ENCODE measurements at places on chromosomes 3 and 15. TPM values are rescaled to one million over a fixed set of nuclear protein-coding genes. Genes with fewer than 3 reads are reported as not detected.

GP5 gene
- total RNA-seq = 0.17 TPM

- DNase-seq = no peak
Measured at GRCh38 chr15:55993804-55994560, 570 bp upstream of the NEDD4 start.

GALNT15 gene
- total RNA-seq = 320 TPM

DNA sequence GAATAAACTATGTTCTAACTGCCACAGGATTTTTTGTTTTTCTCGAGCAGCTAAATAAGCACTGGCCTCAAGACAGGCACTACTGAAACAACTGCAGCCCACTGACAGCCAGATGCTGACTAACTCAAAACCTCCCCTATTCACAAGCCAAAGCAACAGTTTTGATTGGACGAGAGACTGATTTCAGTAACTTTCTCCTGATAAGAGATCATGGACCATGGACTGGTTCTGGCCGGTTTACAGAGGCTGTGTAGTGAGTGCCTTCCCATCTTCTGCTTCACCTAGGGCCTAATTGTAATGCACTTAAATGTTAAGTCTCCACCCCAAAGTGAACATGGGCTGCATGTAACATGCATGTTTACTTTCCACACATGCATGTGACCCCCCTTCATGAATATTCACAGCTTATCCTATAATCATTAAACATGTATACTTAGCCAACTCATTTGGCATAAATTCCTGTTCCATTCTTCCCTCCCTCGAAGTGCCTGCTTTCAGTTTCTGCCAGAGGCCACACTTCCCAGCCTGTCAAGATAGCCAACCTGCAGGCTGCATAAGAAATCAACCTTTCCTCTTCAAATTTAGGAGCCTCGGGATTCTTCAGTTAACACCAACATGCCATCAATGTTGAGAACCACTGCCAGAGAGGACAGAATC is 108.2 kb downstream of the ULK4 start:
- no peak for DNase-seq

BHLHE40 gene
- 13.3 TPM for total RNA-seq

GRCh38 chr3:139020036-139020867 is 474 bp downstream of the PRR23B start:
- no peak for DNase-seq

GRCh38 chr3:154089421-154090420 is 31.5 kb upstream of the ARHGEF26 start:
- no peak for DNase-seq

DNA sequence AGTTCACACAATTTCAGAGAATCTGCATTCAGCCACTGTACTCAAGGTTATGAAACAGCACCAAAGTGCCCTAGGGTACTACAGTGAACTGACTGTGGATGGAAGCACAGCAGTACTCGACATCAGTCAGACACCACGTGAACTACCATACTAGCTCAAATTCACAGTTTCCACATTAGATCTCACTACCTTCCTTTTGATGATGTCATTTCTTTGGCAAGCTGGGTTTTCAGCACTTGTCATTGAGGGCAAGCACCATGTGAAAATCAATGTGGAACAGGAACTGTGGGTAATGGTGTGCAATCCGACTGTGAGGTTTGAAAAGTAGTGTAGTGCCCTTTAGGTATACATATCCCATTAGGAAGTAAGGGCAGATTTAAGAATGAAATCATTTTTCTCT is 110.5 kb upstream of the BFSP2 start:
- DNase-seq = no peak

SEMA5B gene
- under 0.01 TPM for total RNA-seq

DNA sequence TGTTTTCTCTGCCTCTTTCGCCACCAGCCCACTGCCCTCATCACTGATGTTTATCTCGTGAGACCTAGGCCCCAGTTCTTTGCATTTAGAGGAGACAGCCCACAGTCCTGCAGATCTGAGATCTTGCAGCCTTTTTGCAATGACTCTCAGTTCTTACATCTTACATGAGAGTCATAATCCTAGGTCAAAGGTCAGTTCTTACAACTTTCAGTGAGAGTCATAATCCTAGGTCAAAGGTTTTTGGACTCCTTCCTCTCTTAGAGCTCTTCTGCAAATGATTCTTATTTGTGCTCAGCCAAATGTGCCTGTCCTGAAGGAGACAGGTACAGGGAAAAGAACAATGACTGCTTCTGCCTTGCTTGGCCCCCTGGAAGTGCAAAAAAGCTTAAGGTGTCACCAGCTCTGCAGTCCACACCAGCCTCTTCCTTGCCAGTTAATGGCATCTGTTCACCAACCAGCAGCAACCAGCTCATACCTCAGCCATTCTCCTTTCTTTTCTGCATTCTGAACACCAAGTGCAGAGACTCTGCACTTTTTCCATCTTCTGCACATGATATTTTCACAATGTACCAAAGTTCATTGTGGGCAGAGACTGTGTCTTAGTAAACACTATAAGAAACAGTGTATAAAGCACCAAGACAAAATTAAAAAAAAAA is 67.1 kb downstream of the ABHD5 start:
- no peak for DNase-seq

DNA sequence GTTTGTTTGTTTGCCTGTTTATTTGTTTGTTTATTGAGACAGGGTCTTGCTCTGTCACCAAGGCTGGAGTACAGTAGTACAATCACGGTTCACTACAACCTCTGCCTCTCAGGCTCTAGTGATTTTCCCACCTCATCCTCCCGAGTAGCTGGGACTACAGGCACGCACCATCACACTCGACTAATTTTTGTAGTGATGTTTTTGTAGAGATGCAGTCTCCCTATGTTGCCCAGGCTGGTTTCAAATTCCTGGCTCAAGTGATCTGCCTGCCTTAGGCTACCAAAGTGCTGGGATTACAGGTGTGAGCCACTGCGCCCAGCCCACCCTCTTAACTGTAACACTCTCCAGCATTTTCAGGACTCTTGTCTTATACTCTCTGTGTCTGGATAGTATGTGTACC is 26.7 kb downstream of the PLD1 start:
- no peak for DNase-seq

SMCO1 gene
- not detected for total RNA-seq

DNA sequence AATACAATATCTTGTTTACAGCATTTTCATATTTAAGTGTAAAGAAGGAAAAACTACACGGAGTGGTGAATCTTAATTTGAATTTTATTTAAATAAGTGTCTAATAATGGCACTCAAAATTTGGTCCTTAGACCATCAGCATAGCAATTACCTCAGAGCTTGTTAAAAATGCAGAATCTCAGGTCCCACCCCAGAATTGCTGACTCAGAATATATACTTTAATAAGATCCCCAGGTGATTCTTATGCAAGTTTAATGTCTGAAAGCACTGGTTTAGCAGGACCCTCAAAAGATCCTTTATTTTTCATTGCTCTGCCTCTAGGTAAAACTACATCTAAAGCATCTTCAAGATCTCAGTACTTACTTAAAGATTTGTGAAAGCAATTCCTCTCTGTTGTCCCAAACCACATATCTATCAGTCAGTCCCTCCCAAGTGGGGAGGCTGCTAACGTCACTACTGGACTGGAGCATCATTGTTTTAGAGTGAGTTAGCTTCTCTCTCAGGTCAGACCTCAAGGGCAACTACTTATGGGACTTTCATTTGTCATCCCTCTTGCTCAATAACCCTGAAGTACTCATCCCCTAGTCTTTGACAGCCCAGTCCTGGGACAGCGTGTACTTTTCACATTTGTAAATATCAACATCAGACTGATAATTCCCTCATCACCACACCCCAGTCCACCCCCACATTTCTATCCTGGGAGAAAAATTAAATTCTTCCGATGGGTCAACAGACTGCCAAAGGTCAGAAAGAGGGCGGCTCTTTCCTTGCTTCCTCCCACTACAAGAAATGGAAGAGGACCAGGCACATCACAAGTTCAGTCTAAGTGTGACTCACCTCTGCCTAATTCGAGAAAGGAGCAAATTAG is 76.7 kb downstream of the CBLB start:
- DNase-seq = peak; percentile 95

DNA sequence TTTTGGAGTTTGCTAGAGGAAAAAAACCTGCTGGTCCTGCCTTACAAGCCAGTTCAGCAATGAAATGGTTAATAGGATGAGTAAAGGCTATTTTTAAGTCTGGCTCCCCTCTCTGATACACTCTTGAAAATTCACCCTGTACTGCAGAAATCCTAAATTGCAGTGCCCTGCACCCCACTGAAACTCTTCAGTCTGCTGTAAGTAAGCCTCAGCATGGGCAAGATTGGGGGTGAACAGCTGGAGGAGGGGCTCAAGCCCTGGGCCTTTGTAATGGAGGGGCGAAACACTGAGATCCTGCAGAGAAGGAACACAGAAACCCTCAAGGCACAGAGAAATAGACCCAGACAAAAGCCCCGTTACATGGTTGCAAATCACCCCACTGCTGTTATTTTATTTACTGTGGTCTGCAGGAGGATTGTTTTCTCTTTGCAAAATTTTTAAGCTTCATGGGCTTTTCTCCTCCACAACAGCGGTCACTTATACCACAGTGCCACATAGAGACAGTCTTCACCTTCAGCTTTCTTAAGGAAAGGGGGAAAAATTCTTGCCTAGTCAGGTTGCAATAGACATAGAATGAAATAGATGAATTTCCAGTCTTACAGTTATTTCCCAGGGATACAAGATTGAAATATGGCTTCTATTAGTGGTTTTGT is 45.0 kb downstream of the SOX2 start:
- DNase-seq = no peak

GRCh38 chr3:160678292-160678842 is 1.4 kb downstream of the ARL14 start:
- no peak for DNase-seq

- DNase-seq = no peak
Measured at GRCh38 chr3:104178680-104179079, 1188.0 kb upstream of the ALCAM start.

AHSG gene
- not detected for total RNA-seq

GRCh38 chr3:24435584-24435983 is 59.1 kb downstream of the THRB start:
- no peak for DNase-seq

DNA sequence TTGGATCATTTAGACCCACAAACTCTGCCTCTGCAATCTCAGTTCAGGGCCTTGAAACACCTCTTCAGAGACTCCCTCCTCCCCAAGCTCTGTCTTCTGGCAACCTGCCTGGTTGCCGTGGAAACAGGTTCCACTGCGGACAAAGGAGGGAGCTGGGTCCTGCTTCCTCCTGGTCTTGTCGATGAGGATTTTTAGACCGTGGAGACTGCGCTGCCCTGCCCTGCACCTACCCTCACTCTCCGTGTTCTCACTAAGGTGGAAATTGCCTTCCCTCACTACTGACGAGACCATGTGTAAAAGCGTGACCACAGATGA is at the start of gene RTP1:
TSS of gene RTP1 (plus strand) at position 152 of the 315 bp plus-strand sequence. CDS start at position 182, 30 bp downstream.
- no peak for DNase-seq

DNA sequence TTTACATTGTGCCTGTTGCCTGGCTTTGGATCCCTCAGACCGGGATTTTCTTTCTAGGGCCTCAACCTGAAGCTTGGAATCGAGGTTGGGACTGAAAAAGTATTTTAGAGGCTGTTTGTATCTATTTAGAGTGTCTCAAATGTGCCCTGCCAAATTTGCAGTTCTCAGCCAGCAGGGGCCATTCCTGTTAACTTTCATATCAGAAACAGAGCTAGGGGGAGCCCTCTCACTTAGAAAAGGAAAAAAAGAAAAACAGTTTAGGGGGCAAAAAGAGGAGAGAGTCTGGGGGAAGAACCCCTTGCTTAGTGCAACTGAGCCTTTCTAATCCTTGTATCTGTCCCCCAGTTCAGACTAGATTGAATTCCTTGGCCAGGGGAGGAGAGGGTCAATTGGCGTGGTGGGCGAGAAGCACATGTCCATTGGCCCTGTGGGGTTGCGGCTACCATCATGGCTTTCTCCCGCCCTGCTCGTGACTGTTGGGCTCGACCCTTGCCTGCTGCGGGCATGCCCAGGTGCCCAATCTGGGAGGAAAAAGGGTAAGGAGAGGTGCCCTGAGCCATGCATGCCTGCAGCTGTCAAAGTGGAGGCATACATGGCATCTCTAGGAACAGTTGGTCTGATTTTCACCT is 101.6 kb downstream of the CFAP44 start:
- DNase-seq = no peak

DNA sequence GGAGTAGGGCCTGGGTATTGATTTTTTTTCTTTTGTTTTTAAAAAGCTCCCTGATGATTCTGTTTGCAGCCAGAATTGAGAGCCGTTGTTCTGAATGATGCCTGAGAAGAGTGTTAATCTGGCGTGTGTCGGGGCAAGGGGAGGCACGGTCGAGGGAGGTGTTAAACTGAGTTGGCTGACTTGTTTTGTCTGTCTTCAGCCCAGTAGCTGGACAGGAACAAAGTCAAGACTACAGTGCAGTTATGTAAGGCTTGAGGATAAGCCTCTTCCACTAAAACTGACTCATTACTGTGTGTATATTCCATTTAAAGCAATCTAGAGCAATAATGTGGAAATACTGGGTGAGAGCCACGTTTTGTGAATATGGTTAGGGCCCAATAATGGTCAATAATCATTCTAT is 119.0 kb upstream of the DLG1 start:
- DNase-seq = no peak

HRH1 gene
- 15.9 TPM for total RNA-seq

DNA sequence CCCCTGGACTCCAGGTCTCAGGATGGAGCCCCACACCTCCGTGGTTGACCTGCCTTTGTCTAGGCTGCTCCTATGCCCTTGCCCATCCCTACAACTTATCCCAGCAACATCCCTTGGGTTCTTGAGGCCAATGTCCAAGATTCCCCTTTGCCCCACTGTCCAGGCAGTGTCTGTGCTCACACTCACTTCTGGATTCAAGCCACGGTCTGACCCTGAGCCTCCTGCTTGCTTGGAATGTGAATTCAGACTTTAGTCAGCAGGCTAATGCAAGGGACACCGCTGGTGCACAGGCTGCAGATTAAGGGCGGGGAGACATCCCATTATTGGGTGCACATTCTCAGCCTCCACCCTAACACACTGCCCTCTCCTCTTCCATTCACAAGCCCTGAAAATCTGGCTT is 154.1 kb downstream of the WNT5A start:
- DNase-seq = no peak

GRCh38 chr3:14634763-14635400 is 16.7 kb upstream of the CCDC174 start:
- DNase-seq = no peak

B3GALNT1 gene
- total RNA-seq = 5.5 TPM

RLBP1 gene
- 0.13 TPM for total RNA-seq

CACNA2D2 gene
- 1.2 TPM for total RNA-seq

TIMP4 gene
- total RNA-seq = 48.0 TPM

FRMD4B gene
- total RNA-seq = 14.1 TPM

EPHB3 gene
- total RNA-seq = 6.1 TPM

ESYT3 gene
- 1.1 TPM for total RNA-seq

LEKR1 gene
- total RNA-seq = 0.11 TPM

- no peak for DNase-seq
Measured at GRCh38 chr3:24086617-24087404, 141.7 kb downstream of the NR1D2 start.

DNA sequence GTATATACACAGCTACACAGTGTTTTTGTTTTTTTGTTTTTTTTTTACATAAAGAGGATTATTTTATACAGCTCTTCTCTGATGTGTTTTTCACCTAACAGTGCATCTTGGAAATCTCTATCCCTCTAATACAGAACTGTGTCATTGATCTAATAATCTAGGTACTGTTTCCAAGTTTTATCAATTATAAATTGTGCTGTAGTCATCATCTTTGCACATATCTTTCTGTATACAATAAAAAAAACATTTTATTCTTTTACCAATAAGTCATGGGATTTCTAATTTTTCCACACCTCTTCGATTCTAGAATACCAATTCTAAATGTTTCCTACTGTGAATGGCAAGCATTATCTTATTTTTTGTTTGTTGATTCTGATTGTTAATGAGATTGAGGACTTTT is 1.7 kb upstream of the PLSCR2 start:
- DNase-seq = no peak

Measured in esophagus muscularis mucosa (tissue), 4 donors.